ENCODE measurements at places on chromosomes 7 and 10. TPM values are rescaled to one million over a fixed set of nuclear protein-coding genes. Genes with fewer than 3 reads are reported as not detected.

The FBXL15 gene
- total RNA-seq, result 13.1 TPM

- DNase-seq, result no peak
Measured at GRCh38 chr10:33047655-33048054, 89.6 kb upstream of the ITGB1 start.

GRCh38 chr10:117242463-117242832 lies 1.5 kb downstream of the SLC18A2 start:
- DNase-seq, result no peak

DNA sequence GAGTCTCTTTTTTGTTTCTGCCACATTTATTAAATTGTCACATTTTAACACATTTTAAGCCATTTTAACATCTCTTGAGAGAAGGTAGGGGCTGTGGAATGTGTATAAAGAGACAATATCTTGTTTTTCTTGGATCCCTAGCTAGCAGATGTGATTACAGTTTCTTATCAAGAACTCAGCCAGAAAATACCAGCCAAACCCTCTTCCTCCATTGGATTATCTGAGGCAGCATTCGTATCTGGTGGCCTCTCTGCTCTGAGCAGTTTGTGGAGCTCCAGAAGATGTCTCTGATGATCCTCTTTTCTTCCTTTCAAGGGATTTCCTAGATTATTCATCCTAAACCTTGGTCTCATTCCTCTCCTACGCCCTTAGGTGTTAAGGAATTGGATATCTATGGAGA lies 35.3 kb upstream of the PFKFB3 start:
- no peak for DNase-seq

DNA sequence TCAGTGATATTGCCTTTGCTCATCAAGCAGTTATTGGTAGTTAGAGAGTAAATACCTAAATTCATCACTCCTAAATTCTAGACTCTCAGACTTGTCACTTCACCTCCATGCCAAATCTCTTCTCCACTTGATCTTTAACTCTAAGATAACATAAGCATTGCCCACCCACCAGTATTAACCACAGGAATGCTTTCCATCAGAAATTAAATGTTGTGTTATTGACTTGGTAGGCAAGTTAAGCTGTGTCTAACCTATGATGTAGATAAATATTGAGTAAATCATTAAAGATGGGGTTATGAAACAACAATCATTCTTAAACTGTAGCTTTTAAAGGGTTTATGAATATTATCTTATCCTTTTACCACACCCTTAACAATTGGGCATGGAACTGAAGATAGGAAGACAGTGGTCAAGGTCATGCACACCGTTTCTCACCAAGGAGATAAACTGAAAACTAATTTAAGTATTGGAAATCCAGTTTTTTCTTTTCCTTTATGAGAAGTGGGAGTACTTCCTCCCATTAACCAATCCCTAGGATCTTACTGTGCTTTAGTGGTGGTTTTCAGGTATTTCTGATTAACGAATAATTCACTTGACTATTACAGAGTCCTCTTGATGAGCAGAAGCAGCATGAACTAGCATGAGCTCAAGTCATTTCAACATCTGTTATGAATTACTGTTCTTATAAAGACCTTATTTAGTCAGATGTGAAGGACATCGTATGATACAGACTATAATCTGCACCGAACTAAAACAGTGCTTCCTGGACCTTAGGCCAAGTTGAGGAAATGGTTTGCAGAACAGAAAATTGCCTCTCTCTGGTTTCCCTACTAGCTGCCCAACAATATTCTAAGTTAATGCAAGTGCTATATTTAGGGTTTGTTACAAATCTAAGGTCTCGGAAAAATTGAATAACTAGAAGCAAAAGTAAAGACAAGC lies 142.0 kb downstream of the LCOR start:
- no peak for DNase-seq

DNA sequence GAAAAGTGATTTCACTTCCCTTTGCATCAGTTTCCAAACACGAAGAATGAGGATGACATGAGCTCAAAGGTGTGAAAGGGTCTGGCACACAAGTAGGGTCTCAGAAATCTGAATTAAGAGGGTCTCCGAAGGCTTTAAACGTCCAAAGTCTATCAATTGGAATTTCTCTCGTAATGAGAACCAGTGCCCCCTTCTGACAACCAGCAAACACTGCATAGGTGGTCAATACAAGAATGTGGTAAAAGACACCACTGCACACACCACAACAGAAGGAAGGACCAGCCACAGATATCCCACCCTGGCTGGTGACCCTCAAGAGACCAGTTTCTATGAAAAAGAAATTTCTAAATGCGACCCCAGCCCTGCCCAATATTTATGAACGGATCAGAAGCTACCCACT lies 78.1 kb downstream of the CALN1 start:
- no peak for DNase-seq

Measured in left cardiac atrium (tissue), 4 donors.